ENCODE measurements at places on chromosomes 3 and 15. TPM values are rescaled to one million over a fixed set of nuclear protein-coding genes. Genes with fewer than 3 reads are reported as not detected.
A peak's percentile ranks its signal among the peaks of the same experiment; 100 is the strongest.

The CD47 gene
- 18.5 TPM for total RNA-seq

DNA sequence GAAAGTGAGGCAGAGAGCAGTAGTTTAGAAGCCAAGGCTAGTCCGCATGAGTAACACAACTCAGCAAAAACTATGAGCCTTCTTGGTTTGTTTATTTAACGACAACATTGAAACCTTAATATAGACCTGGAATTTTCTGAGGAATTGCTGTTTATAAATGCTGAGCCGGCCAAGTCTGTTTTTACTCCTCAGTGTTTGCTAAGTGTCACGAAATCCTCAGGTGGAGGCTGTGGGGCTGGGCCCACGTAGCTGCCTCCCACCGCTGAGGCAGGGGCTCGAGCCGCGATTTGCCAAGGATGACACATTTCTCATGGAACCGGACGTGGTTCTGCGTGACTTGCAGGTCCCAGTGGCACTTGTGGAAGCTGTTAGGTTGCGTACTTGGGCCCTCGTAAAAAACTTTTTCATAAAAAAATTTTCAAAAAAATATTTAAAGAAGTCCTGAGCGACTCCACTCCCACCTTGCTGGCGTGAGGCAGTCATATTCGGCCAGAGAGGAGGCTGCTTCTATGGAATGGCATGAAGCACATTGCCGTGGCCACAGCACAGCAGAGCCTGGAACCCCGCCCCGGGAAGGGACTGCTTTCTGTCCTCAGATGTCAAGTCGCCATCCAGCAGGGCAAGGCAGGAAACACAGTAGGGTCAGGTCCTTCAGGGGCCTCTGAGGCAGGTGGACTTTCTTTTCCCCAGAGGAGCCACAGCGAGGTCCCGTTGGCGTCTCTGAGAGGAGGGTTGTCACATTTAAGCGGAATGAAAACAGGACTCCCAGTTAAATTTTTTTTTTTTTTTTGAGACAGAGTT lies 64.8 kb upstream of the PCSK6 start:
- H3K27me3 ChIP-seq = peaks cover 16% of the 10 kb centered on the region
- DNase-seq = no peak
- no peaks in the 10 kb centered on the region for H3K4me1 ChIP-seq
- no peak overlapping the region for H3K27ac ChIP-seq

The UBE3A gene
- 198 TPM for total RNA-seq

GRCh38 chr15:92904722-92905571 lies 4.8 kb downstream of the CHD2 start:
- no peak for DNase-seq
- H3K4me3 ChIP-seq = peak overlapping the region; percentile 68
- peak overlapping the region; percentile 95 for H3K27ac ChIP-seq
- H3K36me3 ChIP-seq = peaks cover 9% of the 10 kb centered on the region
- H3K4me1 ChIP-seq = peaks cover 46% of the 10 kb centered on the region
- no peaks in the 10 kb centered on the region for H3K27me3 ChIP-seq

- no peaks in the 10 kb centered on the region for H3K4me1 ChIP-seq
- H3K4me3 ChIP-seq = no peak overlapping the region
- H3K27ac ChIP-seq = no peak overlapping the region
- no peaks in the 10 kb centered on the region for H3K36me3 ChIP-seq
- H3K27me3 ChIP-seq = no peaks in the 10 kb centered on the region
Measured at GRCh38 chr3:53828581-53828980, 17.6 kb downstream of the CHDH start.

The ACKR2 gene
- total RNA-seq = 1.2 TPM

The MPI gene
- 61.2 TPM for total RNA-seq

DNA sequence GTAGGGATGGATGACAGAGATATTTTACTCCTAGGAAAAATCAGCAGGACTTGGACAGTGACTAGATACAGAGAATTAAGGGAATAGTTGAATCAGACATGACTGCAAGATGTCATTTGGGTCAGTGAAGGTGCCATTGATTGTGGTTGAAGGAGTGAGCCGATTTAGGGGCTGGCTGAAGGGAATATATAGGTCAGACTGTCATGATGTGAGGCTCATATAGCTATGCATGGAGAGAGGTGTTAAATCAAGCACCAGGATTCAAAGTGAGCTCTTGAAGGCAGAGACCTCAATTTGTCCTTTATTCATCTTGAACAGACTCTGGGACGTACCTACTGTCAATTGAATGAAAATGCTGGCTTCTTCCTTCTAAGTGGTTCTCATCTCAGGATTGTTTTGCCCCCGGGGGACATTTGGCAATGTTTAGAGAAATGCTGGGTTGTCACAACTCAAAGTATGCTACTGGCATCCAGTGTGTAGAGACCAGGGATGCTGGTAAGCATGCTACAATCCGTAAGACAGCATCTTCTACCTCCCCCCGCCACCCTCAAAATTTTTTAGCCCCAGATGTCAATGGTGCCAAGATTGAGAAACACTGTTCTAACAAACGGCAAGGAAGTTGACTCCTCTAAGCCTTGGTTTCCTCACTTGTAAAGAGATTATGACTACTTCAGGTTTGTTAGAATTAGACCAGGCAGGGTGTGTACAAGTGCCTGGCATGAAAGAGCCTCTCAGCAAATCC lies 7.8 kb downstream of the ATP2C1 start:
- H3K27me3 ChIP-seq = no peaks in the 10 kb centered on the region
- no peak for DNase-seq
- no peak overlapping the region for H3K4me3 ChIP-seq
- H3K27ac ChIP-seq = no peak overlapping the region
- no peaks in the 10 kb centered on the region for H3K36me3 ChIP-seq
- peaks cover 56% of the 10 kb centered on the region for H3K4me1 ChIP-seq

The OXTR gene
- total RNA-seq = 0.11 TPM

DNA sequence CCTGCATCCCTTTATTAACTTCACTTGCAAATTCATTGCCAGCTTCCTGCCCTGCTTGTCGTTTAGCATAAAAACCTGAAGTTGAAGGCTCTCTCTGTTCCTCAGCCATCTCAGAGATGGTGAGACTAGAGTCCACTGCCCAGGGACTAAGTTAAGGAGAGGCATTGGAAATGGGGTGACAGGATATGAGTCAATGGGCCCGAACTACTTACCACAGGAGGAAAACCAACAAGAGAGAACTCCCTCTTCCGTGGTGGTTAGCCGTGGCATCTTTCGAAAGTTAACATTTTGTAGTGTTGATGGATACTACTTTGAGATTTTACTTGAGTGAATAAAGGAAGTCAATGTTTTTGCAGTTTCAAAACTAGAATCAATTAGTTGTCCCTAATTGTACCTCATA lies 65.3 kb downstream of the LRTM1 start:
- H3K4me3 ChIP-seq = no peak overlapping the region
- no peaks in the 10 kb centered on the region for H3K36me3 ChIP-seq
- H3K4me1 ChIP-seq = no peaks in the 10 kb centered on the region

- DNase-seq = no peak
- peaks cover 11% of the 10 kb centered on the region for H3K4me1 ChIP-seq
- H3K36me3 ChIP-seq = no peaks in the 10 kb centered on the region
Measured at GRCh38 chr15:74157868-74158827, 15.4 kb upstream of the ISLR start.

- DNase-seq = no peak
- peaks cover 34% of the 10 kb centered on the region for H3K4me1 ChIP-seq
- no peaks in the 10 kb centered on the region for H3K27me3 ChIP-seq
- H3K27ac ChIP-seq = peak overlapping the region; percentile 100
Measured at GRCh38 chr3:39106281-39106811, 1.1 kb downstream of the GORASP1 start.

DNA sequence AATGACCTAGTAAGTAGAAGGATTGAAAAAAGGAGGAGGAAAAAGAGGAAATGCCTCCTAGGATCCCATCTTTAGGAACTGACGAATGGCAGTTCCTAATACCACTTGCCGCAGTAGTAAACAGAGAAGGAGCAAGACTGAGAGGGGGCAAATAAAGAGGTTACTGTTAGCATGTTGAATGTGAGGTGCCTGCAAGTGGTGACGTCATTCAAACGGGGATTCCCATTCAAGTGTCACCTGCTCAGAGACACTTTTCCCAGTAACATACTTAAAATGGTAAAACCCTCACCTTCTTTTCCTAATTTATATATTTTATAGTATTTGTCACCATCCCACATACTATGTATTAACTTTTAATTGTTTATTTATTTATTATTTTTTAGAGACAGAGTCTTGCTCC lies 178.9 kb downstream of the IL5RA start:
- H3K27ac ChIP-seq = no peak overlapping the region
- no peaks in the 10 kb centered on the region for H3K27me3 ChIP-seq
- no peak for DNase-seq
- no peak overlapping the region for H3K4me3 ChIP-seq
- no peaks in the 10 kb centered on the region for H3K36me3 ChIP-seq
- no peaks in the 10 kb centered on the region for H3K4me1 ChIP-seq

The MEIS2 gene
- 24.3 TPM for total RNA-seq

- no peaks in the 10 kb centered on the region for H3K4me1 ChIP-seq
- H3K27ac ChIP-seq = no peak overlapping the region
- H3K27me3 ChIP-seq = no peaks in the 10 kb centered on the region
- no peak overlapping the region for H3K4me3 ChIP-seq
- no peaks in the 10 kb centered on the region for H3K36me3 ChIP-seq
- no peak for DNase-seq
Measured at GRCh38 chr15:48409623-48410022, 78.4 kb downstream of the DUT start.

The HHLA2 gene
- not detected for total RNA-seq

- H3K27ac ChIP-seq = peak overlapping the region; percentile 83
- peaks cover 26% of the 10 kb centered on the region for H3K4me1 ChIP-seq
- no peaks in the 10 kb centered on the region for H3K36me3 ChIP-seq
- no peaks in the 10 kb centered on the region for H3K27me3 ChIP-seq
Measured at GRCh38 chr15:99099661-99100060, 5.2 kb upstream of the SYNM start.

GRCh38 chr15:50880651-50881114 lies 27.8 kb upstream of the AP4E1 start:
- no peak for DNase-seq
- no peaks in the 10 kb centered on the region for H3K27me3 ChIP-seq
- H3K4me1 ChIP-seq = peaks cover 5% of the 10 kb centered on the region
- no peak overlapping the region for H3K4me3 ChIP-seq

- H3K4me1 ChIP-seq = no peaks in the 10 kb centered on the region
- no peak overlapping the region for H3K4me3 ChIP-seq
- no peak overlapping the region for H3K27ac ChIP-seq
- no peak for DNase-seq
Measured at GRCh38 chr3:192121923-192122322, 605.4 kb downstream of the FGF12 start.

DNA sequence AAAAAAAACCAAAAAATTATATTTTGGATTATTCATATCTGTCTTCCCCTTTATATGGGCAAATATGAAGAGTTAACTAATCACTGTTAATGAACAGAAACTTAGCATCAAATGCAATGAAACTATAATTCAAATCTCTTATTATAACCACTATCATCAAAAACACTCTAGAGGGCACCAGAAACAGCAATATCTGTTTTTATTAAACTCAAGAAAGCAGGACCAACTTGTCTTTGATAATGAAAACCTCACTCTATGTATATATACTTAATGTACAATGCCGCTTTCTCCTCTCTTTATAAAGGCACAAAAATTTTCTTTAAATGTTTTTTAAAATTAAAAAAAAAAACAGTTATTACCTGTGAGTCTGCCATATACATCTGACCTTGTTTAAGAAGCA lies 92.7 kb downstream of the UACA start:
- no peak overlapping the region for H3K4me3 ChIP-seq
- H3K27ac ChIP-seq = no peak overlapping the region
- H3K36me3 ChIP-seq = peaks cover 98% of the 10 kb centered on the region
- no peaks in the 10 kb centered on the region for H3K27me3 ChIP-seq

DNA sequence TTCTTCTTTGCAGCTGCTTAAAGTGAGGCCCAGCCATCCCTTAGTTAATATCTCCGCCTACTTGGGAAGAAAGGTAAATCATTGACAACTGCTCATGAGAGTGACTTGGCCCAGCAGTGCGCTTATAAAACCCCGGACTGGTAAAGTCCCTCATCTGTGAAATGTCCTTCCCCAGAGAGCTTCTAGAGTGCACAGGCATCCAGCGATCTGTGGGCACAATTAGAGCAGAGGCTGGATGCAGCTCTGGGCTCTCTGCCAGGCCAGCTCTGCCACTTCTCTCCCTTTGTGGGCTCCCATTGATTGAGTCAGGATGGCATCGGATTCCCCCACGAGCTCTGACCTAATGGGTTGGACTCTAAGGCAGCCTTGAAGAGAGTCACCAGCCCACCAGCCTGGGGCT lies 219.0 kb upstream of the LINGO1 start:
- H3K27ac ChIP-seq = no peak overlapping the region
- no peak overlapping the region for H3K4me3 ChIP-seq
- H3K4me1 ChIP-seq = no peaks in the 10 kb centered on the region
- H3K36me3 ChIP-seq = no peaks in the 10 kb centered on the region
- DNase-seq = peak; percentile 19

GRCh38 chr15:99731336-99732123 lies 1.7 kb downstream of the LYSMD4 start:
- H3K27ac ChIP-seq = no peak overlapping the region
- H3K4me3 ChIP-seq = peak overlapping the region; percentile 98
- no peaks in the 10 kb centered on the region for H3K36me3 ChIP-seq
- no peaks in the 10 kb centered on the region for H3K27me3 ChIP-seq

- no peaks in the 10 kb centered on the region for H3K36me3 ChIP-seq
- H3K4me1 ChIP-seq = peaks cover 29% of the 10 kb centered on the region
- peak; percentile 60 for DNase-seq
- H3K4me3 ChIP-seq = peak overlapping the region; percentile 76
- no peaks in the 10 kb centered on the region for H3K27me3 ChIP-seq
Measured at GRCh38 chr3:50302095-50303012, 1.0 kb downstream of the HYAL1 start.

DNA sequence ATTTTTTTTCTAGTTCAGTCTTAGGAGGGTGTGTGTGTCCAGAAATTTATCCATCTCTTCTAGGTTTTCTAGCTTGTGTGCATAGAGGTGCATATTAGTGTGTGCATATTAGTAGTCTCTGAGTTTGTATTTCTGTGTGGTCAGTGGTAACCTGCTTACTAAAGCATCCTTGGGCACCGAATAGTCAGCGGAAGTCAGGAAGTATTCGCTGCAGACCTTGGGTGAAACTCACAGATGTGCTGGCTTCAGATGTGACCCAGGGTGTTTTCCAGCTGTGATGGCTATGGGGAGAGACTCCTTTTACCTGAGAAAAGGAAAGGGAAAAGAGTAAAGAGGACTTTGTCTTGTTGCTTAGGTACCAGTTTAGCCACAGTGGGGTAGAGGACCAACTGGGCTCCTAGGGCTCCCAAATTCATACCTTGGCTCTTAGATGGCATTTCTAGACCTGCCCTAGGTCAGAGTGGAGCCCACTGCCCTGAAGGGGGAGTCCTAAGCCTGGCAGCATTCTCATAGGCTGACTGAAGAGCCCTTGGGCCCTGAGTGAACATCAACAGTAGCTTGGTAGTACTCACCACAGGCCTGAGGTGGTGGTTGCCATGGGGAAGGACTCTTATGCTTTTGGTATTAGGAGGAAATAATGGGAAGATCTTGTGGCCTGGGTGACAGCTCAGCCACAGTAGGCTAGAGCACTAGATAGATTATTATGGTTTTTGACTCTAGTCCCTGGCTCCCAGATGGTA lies 286.0 kb upstream of the ZPLD1 start:
- H3K4me1 ChIP-seq = no peaks in the 10 kb centered on the region
- no peak overlapping the region for H3K27ac ChIP-seq
- no peaks in the 10 kb centered on the region for H3K36me3 ChIP-seq
- H3K4me3 ChIP-seq = no peak overlapping the region
- DNase-seq = no peak

The SPINK8 gene
- total RNA-seq = not detected

Measured in psoas muscle (tissue), 8 donors.